Activated gamma-delta T cell (primary cell): ENCODE measurements at places on chromosomes 6 and 20.

DNA sequence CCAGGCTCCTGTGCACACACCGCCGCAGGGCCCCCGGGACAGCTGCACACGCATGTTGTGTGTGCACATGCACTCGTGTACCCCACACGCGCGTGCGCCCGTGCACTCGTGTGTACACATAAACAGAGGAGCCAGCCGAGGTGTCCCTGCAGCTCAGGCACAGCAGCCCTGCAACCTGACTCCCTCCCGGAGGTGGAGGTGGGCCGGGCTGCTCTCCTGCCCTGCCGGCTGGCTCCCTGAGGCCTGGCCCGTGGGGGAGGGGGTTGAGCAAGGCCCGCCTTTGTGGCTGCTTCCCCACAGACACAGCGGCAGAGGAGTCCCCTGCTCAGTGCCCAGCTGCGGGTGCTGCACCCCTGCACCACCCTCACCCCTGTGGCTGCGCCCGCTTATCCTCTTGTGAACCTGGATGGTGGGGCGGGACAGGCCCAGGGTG lies 624 bp downstream of the RBBP8NL start:
- no peak for DNase-seq

DNA sequence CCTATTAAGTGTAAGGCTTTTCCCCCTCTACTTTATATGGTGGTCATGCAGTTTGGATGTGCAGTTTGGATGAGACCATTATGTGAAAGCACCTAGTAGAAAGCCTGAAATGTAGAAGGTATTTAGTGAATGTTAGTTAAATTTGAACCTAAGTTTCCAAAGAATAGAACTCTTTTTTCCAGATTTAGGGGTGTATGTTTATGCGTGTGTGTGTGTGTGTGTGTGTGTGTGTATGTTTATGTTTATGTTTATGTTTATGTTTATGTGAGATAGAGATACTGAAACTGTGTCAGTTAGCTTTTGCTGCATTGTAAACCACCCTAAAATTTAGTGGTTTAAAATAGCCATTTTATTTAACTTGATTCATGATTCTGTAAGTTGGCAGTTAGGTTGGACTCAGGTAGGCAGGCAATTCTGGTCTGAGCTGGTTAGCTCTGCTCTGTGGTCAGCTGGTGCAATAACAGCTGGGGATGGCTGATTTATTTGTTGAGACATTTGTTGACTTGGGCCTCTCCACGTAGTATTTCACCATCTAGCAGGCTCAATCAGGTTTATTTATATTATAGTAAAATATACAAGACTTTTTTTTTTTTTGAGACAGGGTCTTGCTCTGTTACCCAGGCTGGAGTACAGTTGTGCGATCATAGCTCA lies 54.0 kb downstream of the STK4 start:
- no peak for DNase-seq

DNA sequence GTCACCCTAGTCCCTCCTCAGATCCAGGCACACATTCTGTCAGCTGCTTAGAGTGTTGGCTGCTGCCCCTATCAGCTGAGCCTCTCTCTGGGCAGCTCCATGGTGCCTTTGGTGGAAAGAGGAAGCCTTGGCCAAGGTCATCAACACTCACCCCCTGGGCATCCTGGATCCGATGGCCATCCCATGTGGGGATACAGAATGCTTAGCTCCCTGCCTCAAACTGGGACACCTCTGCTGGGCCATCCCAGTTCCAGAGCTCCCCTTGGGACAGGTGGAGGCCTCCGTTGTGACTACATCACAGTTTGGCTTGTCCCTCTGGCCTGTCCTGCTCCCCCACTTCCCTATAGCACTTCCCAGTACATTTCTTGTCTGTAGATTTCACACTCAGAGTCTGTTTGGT lies 45.6 kb downstream of the TOX2 start:
- no peak for DNase-seq

DNA sequence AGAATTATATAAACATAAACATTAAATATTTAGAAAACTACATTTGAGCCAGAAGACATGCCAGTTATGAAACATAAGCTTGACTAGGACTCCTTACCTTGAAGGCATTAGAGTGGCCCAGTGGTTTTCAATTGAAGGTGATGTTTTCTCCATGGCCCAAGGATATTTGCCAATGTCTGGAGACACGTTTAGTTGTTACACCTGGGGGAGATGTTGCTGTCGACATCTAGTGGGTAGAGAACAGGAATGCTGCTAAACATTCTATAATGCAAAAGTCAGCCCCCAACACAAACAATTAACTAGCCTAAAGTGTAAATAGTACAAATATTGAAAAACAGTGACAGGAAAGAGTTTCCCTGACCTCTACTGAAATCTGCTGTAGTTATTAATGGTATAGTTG lies 200.9 kb upstream of the HS3ST5 start:
- no peak for DNase-seq

- no peak for DNase-seq
Measured at GRCh38 chr6:43062818-43063217, 3.4 kb downstream of the KLC4 start.

- DNase-seq = no peak
Measured at GRCh38 chr6:146103416-146104072, 74.7 kb downstream of the GRM1 start.

DNA sequence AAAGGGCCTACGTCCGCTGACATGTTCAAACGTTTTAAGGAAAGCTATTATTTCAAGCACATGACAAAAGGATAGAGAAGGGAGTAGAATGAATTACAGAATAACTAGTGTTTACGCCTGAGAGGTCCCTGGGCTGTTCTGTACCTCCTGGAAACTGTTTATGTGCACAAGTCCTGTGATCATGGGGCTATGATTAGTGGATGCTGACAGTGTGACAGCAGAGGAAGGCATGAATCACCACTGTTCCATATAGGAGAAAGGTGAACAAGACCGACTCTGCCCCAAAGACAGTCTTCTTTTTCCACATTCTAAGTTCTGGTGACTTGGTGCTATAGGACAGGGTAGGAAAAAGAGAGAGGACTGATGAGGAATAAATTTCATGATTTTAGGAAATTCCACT lies 249.2 kb upstream of the PRDM1 start:
- DNase-seq = no peak

GRCh38 chr6:3258201-3258600 lies 546 bp upstream of the PSMG4 start:
- no peak for DNase-seq

DNA sequence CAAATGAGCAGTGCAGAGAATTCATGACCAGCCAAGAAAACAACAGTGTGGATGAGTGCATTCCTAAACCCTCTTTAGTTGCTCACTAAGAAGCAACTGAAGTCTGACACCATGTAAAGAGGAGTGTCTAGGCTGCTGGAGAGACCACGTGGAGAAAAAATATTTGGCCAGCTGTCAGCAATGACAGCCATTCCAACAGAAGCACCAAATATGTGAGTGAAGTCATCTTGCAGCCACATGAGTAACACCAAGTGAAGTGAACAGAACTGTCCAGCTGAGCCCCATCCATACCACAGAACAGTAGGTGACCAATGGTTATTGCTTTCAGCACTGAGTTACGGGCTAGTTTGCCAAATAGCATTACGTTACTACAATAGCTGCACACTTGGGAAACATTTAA lies 89.4 kb downstream of the TBXT start:
- DNase-seq = no peak

DNA sequence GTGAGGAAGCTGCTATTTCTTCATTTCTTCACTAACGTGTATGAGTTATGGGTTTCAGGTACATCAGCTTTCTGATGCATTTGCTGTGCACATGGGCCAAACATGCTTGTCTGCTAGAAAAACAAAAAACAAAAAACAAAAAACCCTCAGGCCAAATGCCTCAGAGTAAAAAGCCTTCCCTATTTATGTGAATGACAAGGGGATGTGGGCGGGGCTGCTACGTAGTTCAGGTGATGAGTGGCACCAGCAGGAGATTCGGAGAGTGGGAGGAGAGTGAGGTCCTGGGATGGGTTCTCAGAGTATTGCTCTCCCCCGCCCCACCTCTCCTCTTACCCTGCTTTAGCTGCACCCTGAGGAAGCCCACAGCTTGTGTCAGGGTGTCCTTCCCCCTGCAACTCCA lies 596.8 kb upstream of the JAG1 start:
- DNase-seq = no peak

GRCh38 chr6:156587751-156588301 lies 189.4 kb upstream of the ARID1B start:
- no peak for DNase-seq

- no peak for DNase-seq
Measured at GRCh38 chr20:7672571-7672970, 267.7 kb downstream of the HAO1 start.

DNA sequence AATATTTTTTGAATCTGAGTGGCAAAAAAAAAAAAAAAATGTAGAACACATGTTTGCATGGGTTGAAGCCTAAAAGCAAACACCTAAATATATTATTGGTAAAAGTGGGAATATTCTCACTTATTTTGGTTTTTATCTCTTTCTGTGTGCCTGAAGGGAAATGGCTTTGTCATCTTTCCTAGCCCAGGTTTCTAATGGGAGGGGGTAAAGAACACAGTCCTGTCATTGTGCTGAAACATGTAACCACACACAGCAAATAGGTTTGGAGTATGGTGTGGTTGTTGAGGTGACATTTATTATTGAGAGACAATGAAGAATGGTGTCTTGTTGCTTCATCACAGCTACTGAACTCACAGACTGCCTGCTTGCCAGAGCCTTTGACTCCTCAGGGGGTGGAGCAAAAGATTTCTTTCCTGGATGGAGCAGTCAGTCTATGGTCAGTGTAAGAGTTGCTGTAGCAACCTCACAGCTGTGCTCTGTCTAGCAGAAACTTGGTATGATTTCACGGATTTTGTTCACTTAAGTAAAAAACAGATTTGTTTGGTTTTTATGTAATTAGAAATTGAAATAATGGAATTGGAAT lies 70.2 kb downstream of the CEP57L1 start:
- DNase-seq = no peak

DNA sequence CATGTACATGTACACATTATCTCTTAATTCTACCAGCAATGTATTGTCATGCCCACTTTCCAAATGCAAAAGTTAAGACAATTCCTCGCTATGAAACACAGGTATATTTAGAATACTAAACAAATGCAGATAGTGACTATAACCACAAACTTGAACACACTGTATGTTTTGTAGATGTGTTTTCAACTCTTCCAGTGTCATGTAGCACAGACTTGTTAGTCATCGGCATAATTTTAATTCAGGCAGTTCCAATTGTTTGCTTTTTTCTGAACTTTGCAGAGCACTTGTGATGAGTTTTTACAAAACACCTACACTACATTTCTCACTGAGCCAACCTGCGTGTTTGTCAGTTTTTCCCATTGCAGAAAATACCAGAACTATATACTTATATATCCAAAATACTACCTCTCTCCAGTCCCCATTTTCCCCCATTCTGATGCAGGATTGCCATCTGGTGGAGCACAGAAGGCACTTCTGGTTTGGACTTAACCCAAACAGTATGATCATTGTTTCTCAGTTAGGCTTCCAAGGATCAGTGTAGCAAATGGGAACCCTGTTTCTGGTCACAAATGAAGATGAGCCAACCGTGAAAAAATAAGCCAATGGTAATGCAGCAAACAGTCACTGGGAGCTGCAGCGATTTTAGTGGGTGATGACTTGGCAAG lies 143.4 kb downstream of the ADGRB3 start:
- no peak for DNase-seq

DNA sequence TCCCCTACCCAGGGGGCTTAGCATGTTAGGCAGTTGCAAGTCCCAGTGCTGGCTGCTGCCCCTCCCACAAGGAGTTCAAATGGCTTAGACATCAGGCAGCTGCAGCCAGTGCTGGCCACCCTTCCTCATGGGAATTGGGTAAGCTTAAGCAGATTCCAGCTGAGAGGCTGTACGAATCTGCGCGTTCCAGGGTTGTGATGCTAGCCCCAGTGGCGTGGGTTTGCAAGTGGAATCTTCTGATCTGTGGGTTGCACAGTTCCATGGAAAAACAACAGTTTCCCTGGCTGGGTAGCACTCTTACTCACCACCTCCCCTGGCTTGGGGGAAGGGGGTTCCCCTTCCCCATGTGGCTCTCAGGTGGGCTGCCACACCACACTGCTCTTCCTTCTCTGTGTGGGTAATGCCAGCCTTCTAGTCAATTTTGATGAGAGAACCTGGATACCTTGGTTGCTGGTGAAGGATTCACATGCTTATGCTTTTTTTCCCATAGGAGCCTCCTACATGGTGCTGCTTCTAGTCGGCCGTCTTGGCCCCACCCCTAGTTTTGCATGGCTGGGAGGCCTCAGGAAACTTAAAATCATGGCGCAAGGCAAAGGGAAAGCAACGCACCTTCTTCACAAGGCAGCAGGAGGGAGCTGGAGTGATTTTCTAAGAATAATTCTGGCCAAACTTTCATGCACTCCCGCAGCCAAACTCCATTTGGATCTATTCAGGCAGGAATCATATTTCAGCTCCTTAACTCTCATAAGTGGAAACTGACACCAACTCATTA lies 13.0 kb downstream of the DYNLT2 start:
- no peak for DNase-seq

DNA sequence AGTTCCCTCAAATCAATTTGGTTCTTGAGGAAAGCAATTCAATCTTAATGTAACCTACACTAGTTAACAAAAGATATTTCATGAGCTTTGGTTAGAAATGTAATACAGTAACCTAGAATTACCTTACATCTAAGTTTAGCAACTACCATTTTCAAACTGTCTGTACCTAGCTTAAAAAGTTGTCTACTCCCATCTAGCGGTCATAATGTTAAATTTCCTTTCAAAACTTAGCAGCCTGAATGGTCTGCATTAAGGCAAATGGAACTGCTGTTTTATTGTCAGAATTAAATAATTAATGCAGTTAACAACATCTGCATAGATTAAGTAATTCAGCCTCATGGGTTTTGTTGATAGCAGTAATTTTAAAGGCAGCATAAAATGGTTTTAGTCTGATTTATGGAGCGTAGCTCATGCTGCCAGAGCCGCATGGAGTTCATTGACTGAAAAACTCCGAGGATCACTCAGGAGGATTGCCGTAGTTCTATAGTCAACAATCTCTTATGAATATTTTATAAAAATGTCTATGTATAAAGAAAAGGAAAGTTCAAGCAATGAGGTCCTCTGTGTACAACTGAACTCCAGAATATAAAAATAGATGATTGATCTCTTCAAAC lies 485.4 kb upstream of the MANEA start:
- no peak for DNase-seq

DNA sequence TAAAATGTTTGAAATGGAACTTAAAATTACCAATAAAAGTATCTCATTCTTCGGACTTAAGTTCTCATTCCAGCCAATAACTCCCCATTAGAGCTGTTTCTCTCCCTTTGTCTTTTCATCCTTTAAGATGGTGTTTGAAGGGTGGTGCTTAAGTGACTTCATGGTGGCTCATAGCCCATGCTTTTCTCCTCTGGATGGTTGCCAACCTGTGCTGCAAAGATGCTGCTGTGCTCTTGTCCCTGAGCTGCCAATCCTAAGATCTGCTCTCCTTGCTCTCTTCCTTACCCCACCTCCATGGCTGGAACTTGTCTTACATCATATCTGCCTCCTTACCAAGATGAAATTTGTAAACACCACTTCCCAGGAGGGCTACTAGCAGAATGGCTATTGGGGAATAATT lies 31.6 kb upstream of the PNRC1 start:
- DNase-seq = no peak

DNA sequence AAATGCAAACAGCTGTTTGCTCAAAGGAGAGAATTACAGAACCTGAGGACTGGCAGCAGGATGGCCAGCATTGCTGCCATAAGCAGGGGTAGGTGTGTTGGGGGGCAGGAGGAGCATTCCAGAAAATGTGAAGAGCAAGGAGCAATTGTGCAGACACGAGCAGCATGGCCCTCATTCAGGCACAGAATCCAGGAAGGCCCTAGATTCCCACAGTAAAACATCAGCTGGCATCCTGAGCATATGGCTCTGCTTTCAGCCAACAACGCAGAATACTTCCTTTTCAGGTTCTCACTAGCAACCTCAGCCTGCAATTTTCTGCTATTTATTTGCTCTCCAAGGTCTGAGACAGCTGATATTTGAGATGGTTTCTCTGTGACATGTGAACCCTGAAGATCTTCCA lies 243.4 kb upstream of the POU3F2 start:
- no peak for DNase-seq
